ENCODE measurements at places on chromosomes 3 and 15.

DNA sequence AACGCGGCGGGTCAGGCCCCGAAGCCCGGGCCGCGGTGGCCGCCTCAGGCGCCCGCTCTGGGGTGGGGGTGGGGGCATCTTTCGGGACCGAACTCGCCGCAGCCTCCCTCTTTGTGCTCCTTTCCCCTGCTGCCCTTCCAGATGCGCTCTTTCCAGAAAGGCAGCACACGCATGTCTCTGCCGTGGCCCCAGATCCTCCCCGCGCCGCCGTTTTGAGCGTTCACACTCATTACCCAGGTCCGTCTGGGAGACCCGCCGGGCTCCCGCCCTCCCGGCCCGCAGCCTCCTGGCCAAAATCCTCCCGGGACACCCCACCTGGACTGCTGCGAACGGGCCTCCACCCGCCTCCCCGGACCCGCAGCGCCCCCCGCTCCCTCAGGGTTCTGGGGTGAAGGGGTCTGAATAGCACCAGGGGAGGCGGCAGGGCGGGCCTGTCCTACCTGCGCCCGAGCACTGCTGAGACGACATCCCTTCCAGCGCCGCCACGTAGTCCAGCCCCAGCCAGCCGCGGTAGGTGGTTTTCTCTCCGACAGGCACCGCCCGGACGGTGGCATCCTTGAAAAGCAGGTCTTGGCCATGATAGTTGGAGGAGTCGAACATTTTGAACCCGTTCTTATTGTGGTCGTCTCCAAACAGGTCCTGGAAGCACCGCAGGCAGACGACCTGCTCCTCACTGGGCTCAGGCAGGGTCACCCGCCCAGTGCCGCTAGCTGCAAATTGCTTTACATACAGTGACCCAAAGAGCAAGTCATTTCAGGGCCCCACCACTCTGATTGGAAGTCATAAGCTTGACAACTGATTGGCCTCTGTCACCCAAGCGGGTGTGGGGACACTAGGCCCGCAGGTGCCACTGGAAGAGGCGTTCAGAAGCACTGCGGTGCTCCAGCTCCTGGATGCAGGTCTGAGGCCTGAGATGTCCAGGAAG, 25.9 kb downstream of the MELTF start:
- DNase-seq, result no peak

DNA sequence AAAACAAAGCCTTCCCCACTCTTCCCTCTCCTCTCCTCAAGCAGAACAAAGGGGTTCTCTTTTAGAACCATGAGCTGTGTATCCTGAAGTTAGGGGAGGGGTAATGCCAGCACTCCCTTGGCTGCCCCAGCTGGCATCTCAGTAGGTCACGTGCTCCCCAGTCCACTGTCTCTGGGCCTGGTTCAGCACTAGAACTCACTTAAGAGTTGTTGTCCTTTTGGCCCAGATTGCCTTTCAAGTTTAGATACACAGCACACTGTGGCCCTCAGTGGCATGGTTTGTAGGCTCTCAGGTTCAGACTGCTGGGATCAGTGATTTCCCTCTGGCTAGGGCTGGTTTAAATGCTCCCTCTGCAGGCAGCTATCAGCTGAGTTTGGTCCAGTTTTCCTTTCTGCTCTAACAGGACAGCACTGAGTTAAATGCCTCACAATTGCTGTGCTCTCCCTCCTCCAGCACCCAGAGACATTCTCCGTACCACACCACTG, 188.4 kb upstream of the ST8SIA2 start:
- no peak for DNase-seq

DNA sequence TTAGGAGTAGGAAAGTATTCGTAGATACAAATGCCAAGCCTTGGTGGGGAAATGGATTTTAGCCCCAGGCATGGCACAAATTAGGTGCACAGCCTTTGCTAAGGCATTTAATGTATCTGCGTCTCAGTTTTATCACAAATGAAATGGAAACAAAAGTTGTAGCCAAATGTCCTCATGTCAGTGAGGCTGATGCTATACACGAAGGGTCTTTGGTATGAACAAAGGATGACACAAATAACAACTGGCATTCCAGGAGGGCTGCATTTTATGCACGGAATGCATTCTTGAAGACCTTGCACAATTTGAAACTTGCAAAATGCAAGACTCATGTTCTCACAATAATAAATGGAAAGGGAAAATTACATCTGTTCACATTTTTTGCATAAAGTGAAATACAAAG, 181.9 kb downstream of the SV2B start:
- no peak for DNase-seq

DNA sequence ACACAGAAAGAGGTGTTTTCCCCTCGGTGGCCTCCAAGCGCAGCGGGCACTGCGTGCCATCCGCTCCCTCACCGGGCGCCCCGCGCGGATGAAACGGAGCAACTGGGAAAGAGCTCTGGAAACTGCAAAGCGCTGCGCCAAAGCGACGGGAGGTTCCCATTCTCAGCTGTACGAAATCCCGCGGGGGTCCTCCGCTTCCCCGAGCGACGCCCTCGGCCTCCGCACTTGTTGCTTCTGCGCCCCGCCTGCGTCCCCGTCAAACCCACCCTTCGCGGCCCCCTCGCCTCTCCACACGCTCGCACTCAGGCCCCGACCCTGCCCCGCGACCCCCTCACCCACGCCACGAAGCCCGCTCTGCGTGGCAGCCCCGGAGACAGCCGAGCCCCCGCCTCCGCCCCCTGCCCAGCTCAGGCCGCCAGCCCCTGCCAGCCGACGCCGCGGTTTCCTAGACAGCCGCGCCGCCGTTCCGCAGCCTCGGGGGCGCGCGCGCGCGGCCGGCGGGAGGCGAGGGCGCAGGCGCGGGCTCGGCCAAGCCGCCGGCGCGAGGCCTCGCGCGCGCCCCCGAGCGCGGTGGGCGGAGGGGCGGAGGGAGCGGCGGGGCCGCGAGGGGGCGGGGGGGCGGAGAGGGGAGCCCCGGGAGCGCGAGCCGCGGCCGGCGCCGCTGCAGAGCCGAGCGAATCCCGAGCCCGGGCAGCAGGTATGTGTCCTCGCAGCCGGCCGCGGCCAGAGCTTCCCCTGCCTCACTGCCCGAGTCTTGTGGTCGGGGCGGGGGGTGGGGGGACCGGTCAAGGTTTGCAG, at the start of gene TMEM266:
Gene TMEM266 (plus strand): TSS at position 666 of the 798 bp plus-strand sequence. CDS start 74,279 bp downstream, outside the sequence.
- DNase-seq, result no peak

- DNase-seq, result no peak
These were observed 32.6 kb downstream of the STT3B start for GRCh38 chr3:31565288-31565687.

DNA sequence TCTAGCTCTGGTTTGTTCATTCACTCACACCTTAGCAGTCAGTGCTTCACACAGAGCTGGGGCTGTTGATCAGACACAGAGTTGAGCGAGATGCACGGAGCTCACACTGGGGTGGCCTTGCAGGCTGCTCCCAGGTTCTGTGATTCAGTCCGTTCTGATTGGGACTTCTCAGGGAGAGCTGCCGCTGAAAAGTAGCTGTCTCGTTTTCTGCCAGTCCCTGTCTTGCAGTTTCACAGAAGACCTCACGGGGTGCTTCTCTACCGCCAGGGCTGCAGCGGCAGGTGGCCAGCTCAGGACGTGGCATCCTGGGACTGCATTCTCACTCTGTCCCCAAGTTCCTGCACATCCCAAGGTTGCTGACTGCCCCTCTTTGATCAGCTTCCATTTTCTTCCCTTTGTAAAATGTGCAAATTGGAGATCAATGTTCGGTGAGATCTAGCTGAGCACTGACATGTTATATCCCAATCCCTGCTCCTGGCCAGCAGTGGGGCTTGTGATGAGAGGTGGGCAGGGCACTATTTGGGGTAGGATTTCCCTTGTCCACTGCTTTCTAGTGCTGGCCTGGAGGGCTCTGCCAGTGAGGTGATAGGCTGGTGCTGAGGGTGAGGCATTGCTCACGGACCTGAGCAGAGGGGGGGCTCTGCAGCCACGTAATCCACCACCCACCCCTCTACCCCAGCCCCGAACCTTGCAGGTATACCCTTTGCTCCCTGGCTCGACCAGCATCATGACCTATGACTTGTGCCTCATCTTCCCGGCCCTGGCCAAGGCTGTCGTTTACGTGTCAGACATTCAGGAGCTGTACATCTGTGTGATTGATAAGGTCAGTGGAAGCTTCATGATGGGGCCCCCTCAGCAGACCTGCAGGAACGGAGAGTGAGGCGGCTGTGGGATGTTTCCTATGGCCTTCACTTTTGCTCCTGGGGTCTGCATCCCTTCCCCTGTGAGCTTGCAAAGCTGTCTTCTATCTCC, 5.3 kb upstream of the TXNRD3 start:
- no peak for DNase-seq

DNA sequence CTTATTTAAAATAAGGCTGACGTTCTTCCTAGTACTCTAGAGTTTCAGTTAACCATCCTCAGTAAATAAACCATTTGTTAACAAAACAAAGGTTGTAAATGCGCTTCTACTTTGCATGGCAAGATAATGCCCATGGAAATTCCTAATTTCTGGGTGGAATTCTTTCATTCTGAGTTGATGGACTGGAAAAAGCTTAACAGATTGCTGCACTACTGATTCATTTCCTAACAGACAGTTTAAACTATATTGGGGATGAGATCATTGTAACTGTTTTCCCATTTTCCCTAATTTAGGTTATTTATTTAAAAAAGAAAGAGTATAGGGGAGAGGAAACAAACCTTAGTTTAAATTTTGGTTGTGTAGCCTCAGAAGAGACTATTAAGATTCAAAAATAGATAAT, 342.2 kb downstream of the NLGN1 start:
- DNase-seq, result no peak

DNA sequence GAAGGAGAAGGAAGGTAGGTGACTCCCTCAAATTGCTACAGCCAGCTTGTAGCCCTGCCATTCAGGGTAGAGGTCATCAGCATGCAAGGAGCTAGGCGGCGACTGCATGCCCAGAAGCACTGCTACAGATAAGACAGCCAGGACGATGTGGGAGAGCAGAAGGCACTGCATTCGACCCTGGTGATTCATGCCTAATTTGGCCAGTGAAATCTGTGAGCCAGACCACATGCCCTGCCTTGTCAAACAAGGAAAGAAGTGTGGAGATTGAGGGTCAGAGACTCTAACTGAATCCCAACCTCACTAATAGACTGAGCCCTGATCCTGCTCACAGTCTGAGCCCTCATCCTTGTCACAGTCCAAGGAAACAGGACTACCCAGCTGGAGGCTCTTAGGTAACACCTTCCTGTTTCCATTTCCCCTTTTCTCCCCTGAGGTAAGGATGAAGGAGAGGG, 86.6 kb downstream of the LINGO1 start:
- DNase-seq, result no peak

GRCh38 chr15:95263751-95264150, 1032.4 kb downstream of the MCTP2 start:
- DNase-seq, result no peak

GRCh38 chr3:133531981-133532380, 41.5 kb upstream of the CDV3 start:
- DNase-seq, result no peak

GRCh38 chr15:84736375-84736774, 12.0 kb upstream of the ZNF592 start:
- DNase-seq, result no peak

DNA sequence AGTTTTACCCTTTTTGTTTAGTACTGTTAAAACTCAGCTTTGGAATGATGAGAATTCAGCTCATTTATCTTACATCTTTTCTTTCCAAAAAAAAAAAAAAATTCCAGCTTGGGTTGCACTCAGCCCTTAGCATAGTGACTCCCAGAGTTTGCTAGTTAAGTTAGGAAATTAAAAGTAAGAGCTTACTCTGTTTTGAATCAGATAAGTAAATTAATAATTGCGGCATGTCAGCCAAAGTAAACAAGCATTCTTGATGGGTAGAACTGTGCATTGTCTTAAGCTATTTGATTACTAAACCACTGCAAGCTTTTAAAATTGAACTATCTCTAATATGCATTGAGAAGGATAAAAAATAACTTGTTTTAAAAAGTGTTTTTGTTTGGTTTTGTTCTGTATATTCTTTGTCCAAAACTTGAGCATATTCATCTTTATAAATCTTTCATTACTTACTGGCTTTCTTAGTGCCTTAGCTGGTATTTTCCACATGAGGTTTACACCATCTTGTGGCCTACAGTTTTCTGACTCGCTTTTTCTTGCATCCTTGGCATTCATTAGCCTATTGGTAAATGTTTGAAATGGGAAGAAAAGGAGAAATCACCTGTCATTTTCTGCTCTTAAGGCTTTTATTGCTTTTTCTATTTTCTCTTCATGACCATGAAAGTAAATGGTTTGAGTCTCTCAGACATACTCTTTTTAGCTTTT, 107.6 kb downstream of the FILIP1L start:
- no peak for DNase-seq
